Activated CD4-positive, alpha-beta T cell treated with anti-CD3 and anti-CD28 coated beads for 24 hours (primary cell): ENCODE measurements at places on chromosomes 2 and 18.

- DNase-seq, result no peak
These were observed 23.3 kb downstream of the EPB41L3 start for GRCh38 chr18:5520464-5520863.

DNA sequence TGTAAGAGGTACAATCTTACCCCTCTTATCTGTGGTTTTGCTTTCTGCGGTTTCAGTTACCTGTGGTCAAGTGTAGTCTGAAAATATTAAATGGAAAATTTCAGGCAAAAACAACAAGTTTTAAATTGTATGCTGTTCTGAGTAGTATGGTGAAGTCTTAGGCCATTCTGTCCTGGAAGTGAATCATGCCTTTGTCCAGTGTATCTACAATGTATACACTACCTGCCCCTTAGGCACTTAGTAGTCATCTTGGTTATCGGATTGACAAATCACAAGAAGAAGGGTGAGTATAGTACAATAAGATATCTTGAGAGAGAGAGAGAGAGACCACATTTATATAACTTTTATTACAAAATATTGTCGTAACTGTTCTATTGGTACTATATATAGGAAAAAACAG is 43.5 kb downstream of the RAB3GAP1 start:
- no peak for DNase-seq

GRCh38 chr2:175401956-175402469 is 220.5 kb upstream of the ATP5MC3 start:
- no peak for DNase-seq

- no peak for DNase-seq
These were observed 76.2 kb downstream of the MOGAT1 start for GRCh38 chr2:222747526-222748160.

GRCh38 chr2:11160731-11161455 is 5.6 kb downstream of the SLC66A3 start:
- DNase-seq, result no peak

DNA sequence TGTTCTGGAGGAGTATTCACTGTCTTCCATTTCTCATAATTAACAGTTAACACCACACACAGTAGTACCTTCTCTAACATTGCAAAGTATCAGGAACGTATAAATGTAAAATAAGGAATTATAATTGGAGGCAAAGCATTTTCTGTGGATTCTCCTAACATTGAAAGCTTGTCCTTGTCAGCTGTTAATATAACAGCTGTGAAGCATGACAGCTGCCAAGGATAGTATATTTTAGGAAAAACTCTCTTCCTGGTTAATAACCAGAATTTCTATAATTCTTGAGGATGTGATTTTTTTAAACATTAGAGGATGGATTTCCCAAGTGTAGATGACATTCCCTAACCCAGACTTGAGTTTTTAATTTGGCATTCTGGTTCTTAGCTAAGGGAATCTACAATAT is 110.3 kb downstream of the EPC2 start:
- DNase-seq, result no peak

- DNase-seq, result no peak
These were observed 176.4 kb upstream of the REV1 start for GRCh38 chr2:99666256-99666655.

DNA sequence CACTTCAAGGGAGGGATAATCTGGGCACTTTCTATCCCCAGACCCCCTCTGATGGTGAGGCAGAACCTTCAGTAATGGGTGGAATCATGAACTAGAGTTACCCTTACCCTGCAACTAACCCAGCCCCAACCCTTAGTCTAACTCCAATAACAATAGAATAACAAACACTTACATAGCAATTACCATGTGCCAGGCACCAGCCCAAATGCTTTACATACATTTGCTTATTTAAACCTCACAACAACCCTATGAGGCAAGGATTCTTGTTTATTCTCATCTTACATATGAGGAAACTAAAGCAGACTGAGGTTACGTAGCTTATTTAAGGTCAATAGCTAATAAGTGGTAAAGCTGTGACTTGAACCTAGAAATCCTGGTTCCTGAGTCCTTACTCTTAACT is 132.8 kb downstream of the CYP26B1 start:
- no peak for DNase-seq

GRCh38 chr2:46275995-46276394 is 21.2 kb upstream of the EPAS1 start:
- DNase-seq, result no peak
